ENCODE measurements at places on chromosomes 6 and 20.

GRCh38 chr6:1367771-1368170 lies 21.6 kb upstream of the FOXF2 start:
- DNase-seq = no peak

DNA sequence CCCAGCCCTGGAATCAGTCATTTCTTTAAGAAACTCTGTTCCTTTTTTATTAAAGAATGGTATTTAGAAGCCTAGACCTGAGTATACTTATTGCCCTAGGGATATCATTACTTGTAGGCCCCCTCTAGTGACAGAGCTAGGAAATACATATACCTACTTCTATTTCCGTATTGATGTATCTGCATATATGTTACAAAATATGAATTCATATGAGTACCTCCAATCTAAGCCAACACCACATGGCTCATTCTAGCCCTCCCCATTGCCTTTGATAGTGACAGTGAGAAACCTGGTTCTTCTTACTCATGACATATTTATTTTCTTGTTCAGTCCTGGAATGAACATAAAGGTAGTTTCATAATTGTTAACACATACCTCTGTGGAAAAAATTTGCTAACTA lies 137.2 kb downstream of the FARS2 start:
- DNase-seq = no peak

DNA sequence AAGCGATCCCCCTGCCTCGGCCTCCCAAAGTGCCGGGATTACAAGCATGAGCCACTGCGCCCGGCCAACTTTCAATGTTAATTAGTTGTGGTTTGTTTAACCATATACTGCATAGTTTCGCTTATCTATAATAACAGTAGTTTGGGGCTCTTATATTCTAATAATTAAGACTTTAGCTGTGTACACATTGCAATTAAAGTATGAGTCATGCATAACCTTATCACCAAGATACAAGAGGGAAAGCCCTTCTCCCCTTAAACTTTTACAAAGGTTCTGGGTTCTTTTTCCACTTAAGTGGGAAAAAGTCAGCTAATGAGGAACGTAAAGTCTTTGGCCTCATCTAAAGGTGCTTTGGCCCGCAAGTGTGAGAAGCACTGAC lies 3.2 kb upstream of the MCCD1 start:
- no peak for DNase-seq

- DNase-seq = no peak
Observed at GRCh38 chr6:30800871-30801270, 56.5 kb upstream of the IER3 start.

- no peak for DNase-seq
Observed at GRCh38 chr6:117396228-117396627, 29.5 kb downstream of the ROS1 start.

DNA sequence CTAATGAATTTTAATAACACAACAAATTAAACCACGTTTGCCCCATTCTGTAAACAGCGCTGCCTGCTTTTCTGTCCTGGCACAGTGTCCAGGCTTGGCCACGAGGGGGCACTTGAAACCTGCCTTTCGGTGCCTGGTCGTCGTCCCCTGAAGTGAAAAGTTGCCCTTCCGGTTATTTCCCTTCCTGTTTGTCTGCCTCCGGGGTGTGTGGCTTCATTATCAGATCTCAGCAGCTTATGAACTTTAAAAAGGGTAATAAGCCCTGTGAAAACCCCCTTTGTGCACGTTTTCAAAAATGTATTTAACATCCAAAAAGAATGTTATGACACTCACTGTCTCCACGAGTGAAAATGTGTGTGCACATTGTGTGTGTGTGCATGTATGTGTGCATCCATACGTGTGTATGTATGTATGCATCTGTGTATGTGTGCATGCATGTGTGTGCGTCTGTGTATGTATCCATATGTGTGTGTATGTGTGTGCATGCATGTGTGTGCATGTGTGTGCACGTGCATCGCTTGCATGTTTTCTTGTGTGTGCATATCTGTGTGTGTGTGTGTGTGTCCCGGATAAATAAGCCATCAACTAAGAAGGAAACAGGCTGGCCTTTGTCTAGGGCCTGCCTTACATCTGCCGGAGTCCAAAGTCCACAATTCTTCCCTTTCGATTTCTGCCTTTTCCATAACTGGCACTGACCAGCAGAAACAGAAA lies 358.4 kb downstream of the THBS2 start:
- no peak for DNase-seq

DNA sequence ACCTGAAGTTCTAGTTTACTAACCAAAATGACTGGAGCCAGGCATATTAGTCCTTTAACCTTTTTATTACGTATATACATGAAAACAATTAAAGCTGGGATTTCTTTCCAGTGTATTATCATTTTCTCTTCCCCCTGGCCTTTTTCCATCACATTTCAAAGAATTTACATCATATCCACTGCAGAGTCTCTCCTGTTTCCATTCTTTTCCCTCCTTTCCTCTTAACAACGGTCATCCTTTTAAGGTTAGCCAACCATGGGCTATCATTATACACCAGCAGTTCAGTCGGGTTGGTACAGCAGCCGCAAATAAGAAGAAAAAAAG lies 104.6 kb downstream of the TFAP2A start:
- DNase-seq = peak; percentile 76

GRCh38 chr20:955656-956055 lies 39.5 kb upstream of the ANGPT4 start:
- no peak for DNase-seq

Measured in NCI-H1417 treated with DMSO at 0.1 percent for 48 hours (cell line).